Adrenal gland (tissue), 19 donors: ENCODE measurements at places on chromosomes 1 and 21. TPM values are rescaled to one million over a fixed set of nuclear protein-coding genes. Genes with fewer than 3 reads are reported as not detected.

DNA sequence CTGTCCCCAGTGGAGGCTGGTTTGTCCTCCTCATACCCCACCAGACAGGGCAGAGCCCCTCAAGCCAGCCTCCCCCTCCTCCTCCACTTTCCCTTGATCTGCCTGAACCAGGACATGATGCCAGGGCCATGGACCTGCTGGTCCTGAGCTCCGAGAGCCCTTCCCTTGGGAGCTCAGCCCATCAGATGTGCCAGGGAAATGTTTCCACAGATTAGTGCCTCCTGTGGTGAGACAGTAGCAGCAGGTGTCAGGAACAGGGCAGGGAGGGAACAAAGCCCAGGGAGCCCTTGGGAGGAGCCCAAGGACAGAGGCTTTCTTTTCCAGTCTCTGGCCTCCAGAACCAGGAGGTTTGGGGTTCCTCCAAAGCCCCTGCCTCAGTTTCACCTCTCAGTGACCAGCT is 14.6 kb upstream of the SLC41A1 start:
- H3K36me3 ChIP-seq: no peaks in the 10 kb centered on the region
- no peaks in the 10 kb centered on the region for H3K4me1 ChIP-seq
- H3K4me3 ChIP-seq: no peak overlapping the region
- no peak overlapping the region for H3K27ac ChIP-seq
- DNase-seq: no peak

DNA sequence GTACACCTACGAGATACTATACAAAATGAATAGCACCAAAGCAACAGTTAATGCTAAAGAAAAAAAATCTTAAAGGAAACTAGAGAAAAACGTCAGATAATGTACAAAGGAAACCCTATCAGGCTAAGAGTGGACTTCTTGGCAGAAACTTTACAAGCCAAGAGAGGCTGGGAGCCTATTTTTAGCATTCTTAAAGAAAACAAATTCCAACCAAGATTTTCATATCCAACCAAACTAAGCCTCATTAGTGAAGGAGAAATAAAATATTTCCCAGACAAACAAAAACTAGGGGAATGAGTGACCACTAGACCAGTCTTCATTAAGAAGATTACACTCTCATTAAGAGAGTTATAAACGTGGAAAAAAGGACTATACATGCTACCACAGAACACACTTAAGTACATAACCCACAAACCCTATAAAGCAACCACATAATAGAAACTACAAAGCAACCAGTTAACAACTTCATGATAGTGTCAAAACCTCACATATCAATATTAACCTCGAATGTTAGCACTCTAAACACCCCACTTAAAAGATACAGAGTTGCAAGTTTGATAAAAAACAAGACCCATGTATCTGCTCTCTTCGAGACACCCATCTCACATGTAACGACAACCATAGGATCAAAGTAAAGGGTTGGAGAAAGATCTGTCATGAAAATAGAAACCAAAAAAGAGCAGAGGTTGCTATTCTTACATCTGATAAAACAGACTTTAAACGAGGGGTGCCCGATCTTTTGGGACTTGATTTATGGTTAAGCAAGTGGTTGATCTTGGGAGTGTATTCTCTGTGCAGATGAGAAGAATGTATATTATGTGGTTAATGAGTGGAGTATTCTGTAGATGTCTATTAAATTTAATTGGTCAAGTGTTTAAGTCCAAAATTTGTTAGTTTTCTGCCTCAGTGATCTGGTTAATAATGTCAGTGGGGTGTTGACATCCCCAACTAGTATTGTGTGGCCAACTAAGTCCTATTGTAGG is 1301.4 kb downstream of the PLA2G4A start:
- no peak overlapping the region for H3K27ac ChIP-seq
- H3K4me1 ChIP-seq: no peaks in the 10 kb centered on the region
- H3K36me3 ChIP-seq: no peaks in the 10 kb centered on the region
- no peaks in the 10 kb centered on the region for H3K27me3 ChIP-seq
- H3K4me3 ChIP-seq: no peak overlapping the region

- H3K27ac ChIP-seq: no peak overlapping the region
- H3K27me3 ChIP-seq: no peaks in the 10 kb centered on the region
- no peak overlapping the region for H3K4me3 ChIP-seq
- no peaks in the 10 kb centered on the region for H3K4me1 ChIP-seq
- no peak for DNase-seq
- no peaks in the 10 kb centered on the region for H3K36me3 ChIP-seq
Measured at GRCh38 chr1:109433322-109433721, 7.1 kb upstream of the PSMA5 start.

GRCh38 chr1:242139442-242139841 is 140.5 kb upstream of the MAP1LC3C start:
- H3K4me3 ChIP-seq: no peak overlapping the region
- no peaks in the 10 kb centered on the region for H3K27me3 ChIP-seq
- H3K4me1 ChIP-seq: no peaks in the 10 kb centered on the region
- H3K36me3 ChIP-seq: no peaks in the 10 kb centered on the region
- no peak for DNase-seq
- H3K27ac ChIP-seq: no peak overlapping the region

DNA sequence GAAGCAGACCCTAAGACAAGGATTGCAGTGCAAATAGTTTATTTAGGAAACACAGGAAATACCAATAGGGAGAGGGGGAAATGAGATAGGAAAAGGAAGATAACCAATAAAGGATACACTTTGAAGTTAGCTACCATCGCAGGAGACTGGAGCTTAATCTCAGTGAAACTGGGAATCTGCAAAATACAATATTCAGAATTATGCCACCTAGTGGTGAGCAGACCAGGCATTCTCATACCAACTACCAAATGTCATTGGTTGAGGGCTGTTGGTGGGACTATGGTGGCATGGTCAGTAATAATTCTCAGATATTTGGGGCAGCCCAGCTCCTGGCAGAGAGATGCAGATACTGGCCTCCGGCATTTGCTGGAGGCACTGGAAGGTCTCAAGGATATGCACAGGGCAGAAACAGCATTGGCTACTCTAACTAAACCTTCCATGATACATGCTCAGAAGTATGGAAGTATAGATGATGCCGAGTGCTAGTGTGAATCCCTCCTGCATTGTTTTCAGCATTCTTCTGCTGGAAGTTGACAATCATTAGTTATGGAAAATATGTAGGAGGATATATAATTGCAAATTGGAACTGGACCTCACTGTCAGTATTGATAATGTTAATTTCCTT is 11.8 kb upstream of the ZFP69B start:
- H3K4me1 ChIP-seq: no peaks in the 10 kb centered on the region
- no peak for DNase-seq
- H3K36me3 ChIP-seq: no peaks in the 10 kb centered on the region
- H3K27ac ChIP-seq: no peak overlapping the region
- no peak overlapping the region for H3K4me3 ChIP-seq

- no peak for DNase-seq
- H3K4me3 ChIP-seq: no peak overlapping the region
- H3K36me3 ChIP-seq: no peaks in the 10 kb centered on the region
- H3K4me1 ChIP-seq: no peaks in the 10 kb centered on the region
- H3K27ac ChIP-seq: no peak overlapping the region
- H3K27me3 ChIP-seq: no peaks in the 10 kb centered on the region
Measured at GRCh38 chr1:183218027-183218618, 32.1 kb downstream of the LAMC2 start.

DNA sequence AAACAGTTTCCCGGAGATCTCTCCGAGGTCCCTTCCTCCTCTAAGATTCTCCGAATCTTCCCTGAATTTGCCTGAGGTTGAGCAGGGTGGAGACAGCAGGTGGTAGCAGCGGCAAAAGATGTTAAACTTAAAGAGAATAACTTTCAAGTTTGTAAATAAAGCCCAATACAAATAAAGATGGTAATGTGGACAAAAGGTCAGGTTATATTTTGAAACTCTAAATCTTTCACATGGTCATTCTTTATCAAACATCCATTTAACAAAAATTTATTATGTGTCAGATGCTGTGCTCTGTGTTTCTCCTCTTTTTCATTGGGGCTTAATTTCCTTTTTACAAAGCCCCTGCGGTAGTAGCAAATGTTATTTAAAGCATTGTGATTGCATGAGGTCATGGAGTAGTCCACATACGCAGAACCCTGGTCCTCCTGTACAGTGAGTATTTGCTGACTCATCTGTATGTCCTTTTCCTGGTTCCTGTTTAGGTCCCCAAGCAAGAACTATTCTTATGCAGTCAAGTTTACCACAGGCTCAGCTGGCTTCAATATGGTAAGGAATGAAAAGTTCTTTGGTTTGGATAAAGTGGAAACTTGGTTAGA is 119.2 kb downstream of the ITSN1 start:
- no peak overlapping the region for H3K4me3 ChIP-seq
- peak; percentile 31 for DNase-seq
- H3K36me3 ChIP-seq: no peaks in the 10 kb centered on the region
- H3K27me3 ChIP-seq: no peaks in the 10 kb centered on the region
- H3K27ac ChIP-seq: peak overlapping the region; percentile 70

- H3K4me3 ChIP-seq: no peak overlapping the region
- no peaks in the 10 kb centered on the region for H3K27me3 ChIP-seq
- peaks cover 14% of the 10 kb centered on the region for H3K4me1 ChIP-seq
- no peak overlapping the region for H3K27ac ChIP-seq
- no peaks in the 10 kb centered on the region for H3K36me3 ChIP-seq
Measured at GRCh38 chr1:117061986-117062415, 1.9 kb downstream of the TTF2 start.

DNA sequence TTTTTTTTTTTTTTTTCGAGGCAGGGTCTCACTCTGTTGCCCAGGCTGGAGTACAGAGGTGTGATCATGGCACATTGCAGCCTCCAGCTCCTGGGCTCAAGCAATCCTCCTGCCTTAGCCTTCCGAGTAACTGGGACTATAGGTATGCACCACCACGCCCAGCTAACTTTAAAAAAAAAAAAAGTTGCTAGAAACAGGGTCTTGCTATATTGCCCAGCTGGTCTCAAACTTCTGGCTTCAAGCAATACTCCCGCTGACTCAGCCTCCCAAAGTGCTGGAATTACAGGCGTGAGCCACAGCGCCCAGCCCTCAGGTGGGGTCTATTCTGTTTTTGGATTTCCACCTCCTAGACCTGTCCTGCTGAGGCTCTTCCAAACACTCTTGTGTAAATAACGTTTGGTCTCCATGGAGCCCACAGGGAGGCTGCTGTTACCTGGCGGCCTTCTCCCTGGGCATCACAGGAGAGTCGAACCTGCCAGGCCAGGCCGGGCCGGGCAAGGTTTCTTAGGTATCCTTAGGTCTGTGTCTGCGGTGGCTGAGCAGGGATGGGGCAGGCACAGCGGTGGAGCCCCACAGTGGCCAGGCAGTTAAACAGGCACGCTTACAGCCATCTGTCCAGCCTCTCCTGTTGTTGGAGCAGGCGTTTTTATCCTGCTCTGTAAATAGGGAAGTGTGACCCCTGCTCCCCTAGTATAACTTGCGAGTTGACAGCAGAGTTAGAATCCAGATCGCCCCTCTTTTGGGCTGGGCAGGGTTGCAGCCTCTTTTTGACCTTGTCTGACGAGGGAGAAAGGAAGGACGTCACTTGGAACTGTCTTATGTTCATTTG is 18.8 kb downstream of the PLEKHM2 start:
- peak; percentile 47 for DNase-seq
- H3K36me3 ChIP-seq: no peaks in the 10 kb centered on the region
- H3K4me1 ChIP-seq: peaks cover 21% of the 10 kb centered on the region
- H3K27me3 ChIP-seq: no peaks in the 10 kb centered on the region
- peak overlapping the region; percentile 23 for H3K4me3 ChIP-seq

DNA sequence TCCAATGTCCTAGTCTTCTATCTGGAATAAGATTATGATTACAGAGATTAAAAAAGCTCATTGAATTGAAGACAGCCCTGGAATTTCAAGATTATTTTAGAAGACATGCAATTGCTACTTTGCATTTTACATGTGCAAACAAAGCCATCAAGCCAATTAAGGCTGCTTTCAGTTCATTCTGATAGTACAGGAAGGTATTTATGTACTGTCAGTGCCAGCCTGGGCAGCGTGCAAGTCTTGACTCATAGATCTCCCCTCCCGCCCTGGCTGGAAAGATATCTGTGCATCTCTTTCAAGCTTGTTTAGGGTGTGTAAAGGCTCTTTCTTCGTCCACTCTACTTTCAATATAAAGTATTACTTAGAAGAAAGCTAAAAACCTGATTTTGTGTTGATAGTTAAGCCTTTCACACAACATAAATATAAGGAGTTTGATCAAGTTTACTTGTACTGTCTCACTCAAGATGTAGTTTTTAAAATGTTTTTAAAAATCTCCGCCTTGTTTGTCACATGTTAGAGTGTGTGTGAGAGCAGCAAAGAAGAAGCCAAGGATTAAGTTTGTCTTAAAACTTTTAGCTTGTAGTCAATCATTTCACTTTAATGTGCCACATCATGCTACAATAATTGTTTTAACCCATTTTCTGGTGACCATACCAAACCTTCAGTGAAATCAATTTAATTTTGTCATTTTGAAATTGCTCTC is 13.6 kb upstream of the LYPLAL1 start:
- no peaks in the 10 kb centered on the region for H3K27me3 ChIP-seq
- no peak overlapping the region for H3K27ac ChIP-seq
- no peak for DNase-seq

- H3K36me3 ChIP-seq: no peaks in the 10 kb centered on the region
- H3K4me3 ChIP-seq: no peak overlapping the region
- H3K27ac ChIP-seq: no peak overlapping the region
- DNase-seq: peak; percentile 76
Measured at GRCh38 chr1:182601416-182601786, 2.8 kb downstream of the RGS16 start.

- peaks cover 5% of the 10 kb centered on the region for H3K4me1 ChIP-seq
- no peaks in the 10 kb centered on the region for H3K27me3 ChIP-seq
- H3K36me3 ChIP-seq: no peaks in the 10 kb centered on the region
Measured at GRCh38 chr21:28943631-28944030, 49.0 kb downstream of the LTN1 start.

GRCh38 chr1:242454262-242455051 is 70.0 kb downstream of the PLD5 start:
- peak; percentile 16 for DNase-seq
- peaks cover 8% of the 10 kb centered on the region for H3K4me1 ChIP-seq
- H3K27me3 ChIP-seq: peaks cover 3% of the 10 kb centered on the region
- no peaks in the 10 kb centered on the region for H3K36me3 ChIP-seq
- no peak overlapping the region for H3K27ac ChIP-seq

The GBP2 gene
- 59.3 TPM for total RNA-seq

The PCP4L1 gene
- total RNA-seq: 0.39 TPM

The MR1 gene
- 31.2 TPM for total RNA-seq

The SLAMF7 gene
- 0.28 TPM for total RNA-seq

The SLAMF1 gene
- not detected for total RNA-seq

The TIE1 gene
- total RNA-seq: 27.5 TPM

The S100A7A gene
- total RNA-seq: not detected

The CRNN gene
- total RNA-seq: not detected

The KCNH1 gene
- 0.83 TPM for total RNA-seq

The CTH gene
- total RNA-seq: 27.6 TPM

The IL12RB2 gene
- 2.6 TPM for total RNA-seq
